Activated CD8-positive, alpha-beta memory T cell treated with anti-CD3 and anti-CD28 coated beads for 1 hour (primary cell): ENCODE measurements at places on chromosomes 3 and 15.

- DNase-seq, result no peak
Observed at GRCh38 chr3:23574822-23575315, 230.9 kb upstream of the UBE2E1 start.

DNA sequence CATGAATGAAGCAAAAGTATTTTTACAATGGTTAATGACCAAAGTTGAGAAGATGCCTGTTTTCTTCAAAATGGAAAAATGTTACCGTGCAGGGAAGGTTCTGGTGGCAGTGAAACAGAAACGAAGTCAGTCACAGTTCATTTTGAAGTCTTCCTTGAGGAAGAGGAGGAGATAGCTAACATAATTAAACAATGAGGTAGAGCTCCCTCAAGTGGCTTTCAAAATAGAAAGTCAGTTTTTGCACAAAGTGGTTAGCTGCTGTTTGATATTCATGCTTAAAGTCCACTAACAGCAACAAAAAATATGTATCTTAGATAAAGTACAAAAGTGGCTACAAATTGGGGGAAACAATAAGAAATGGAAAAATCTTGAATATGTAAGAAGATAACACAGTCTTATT is 87.3 kb downstream of the TFG start:
- DNase-seq, result no peak

GRCh38 chr3:40980467-40980866 is 218.8 kb upstream of the CTNNB1 start:
- no peak for DNase-seq

DNA sequence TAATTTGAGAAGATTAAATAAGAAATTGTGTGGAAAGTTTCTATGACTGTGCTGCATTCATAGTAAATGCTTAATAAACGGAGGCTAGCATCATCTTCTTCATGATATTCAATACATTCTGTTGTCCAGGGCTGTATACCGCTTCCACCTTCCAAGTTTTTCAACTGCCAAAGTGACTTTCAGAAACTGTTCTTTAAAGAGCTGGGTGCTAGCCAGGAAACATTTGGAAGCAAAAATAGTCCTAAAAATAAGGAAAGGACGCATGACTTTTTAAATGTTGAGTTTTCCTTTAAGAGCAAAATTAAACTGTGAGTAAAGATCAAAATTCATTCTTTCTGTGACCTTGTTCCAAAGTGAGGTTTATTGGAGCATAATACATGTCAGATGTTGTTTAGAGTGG is 9.4 kb upstream of the ERC2 start:
- no peak for DNase-seq

GRCh38 chr15:87877114-87877810 is 379.3 kb downstream of the NTRK3 start:
- no peak for DNase-seq

DNA sequence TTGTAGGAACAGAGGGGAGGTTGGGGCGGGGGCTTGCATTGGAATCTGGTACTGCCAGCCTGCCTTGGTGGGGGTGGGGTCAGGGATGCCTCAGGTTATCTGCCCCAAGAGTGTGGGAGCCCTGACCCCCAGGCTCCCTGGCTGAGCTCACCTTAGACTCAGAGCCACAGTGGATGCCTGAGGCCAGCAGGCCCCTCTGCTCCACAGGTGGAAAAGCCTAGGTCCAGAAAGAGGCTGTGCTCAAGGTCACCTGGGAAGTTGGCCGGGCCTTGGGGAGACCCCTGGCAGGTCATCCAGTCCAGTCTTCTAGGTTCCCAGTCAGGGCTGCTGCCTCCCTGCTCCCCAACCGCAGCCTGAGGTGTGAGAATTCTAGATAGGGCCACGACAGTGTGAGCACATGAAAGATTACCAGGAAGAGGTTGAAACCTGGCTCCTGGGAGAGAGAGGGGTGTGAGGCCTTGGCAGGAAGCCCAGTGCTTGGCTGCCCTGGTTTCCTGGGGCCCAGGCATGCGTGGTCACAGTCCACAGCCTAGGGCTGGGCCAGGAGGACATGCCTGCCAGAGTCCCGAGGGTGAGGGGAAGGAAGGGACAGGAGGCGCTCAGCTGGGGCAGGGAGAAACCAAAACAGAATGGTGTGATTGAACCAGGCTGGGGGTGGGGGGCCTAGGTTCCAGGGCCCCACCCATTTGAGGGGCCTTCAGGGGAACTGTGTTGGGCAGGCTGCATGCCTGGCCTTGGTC is 4.9 kb downstream of the HDAC11 start:
- no peak for DNase-seq

GRCh38 chr3:152060701-152061100 is 187.3 kb downstream of the SUCNR1 start:
- DNase-seq, result no peak

DNA sequence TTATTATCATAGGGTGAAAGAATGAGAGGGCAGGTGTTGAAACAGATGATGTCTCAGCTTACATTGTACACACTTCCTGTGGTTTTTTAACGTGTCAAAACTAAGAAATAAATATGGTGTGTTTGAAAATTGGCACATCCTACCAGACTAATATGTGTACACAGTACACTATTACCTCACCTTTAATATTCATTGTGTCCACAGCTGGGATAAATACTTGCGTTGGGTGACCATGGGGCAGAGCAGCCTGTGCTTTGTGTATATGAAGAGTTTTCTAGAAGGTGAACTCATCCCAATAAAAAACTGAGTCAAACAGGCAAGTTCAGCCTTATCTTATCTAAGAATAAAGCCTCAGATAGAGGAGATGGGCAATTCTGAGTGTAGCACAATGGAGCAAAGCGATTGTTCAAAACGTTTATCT is 17.3 kb downstream of the SUCNR1 start:
- no peak for DNase-seq

DNA sequence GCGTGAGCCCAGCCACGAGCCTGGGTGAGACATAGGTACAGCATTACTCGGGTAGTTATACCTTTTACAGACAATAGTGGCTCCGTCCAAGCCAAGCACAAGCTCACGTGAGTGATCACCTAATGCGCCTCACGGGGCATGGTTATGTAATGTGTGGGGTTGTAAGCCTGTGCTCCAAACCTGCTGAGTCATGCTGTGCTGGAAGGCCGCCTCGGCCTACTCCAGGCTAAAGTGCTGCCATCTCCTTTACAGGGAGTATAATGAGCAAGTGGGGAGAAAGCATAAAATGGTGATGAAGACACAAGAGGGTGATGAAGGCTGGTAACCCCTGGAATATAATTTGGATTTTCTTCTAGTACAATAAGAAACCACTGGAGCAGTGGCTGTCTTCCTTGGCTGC is 175.8 kb upstream of the STT3B start:
- no peak for DNase-seq

GRCh38 chr3:65004795-65005295 is 317.0 kb upstream of the ADAMTS9 start:
- no peak for DNase-seq

DNA sequence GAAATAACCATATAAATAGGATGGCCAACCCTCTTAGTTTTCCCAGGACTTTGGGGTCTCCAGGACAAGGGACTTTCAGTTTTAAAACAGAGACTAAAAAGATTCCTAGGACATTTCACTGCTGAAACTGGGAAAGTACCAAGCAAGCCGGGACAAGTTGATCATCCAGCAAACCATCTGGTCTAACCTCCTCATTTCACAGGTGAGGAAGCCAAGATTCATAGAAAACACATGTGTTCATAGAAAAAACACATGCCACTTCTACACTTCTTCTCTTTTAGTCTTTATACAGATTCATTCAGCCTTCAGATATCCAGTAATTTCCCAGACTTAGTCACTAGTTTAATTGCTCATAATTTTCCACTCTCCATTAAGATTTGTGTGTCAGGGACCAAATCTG is 165.6 kb upstream of the CCDC54 start:
- DNase-seq, result no peak

DNA sequence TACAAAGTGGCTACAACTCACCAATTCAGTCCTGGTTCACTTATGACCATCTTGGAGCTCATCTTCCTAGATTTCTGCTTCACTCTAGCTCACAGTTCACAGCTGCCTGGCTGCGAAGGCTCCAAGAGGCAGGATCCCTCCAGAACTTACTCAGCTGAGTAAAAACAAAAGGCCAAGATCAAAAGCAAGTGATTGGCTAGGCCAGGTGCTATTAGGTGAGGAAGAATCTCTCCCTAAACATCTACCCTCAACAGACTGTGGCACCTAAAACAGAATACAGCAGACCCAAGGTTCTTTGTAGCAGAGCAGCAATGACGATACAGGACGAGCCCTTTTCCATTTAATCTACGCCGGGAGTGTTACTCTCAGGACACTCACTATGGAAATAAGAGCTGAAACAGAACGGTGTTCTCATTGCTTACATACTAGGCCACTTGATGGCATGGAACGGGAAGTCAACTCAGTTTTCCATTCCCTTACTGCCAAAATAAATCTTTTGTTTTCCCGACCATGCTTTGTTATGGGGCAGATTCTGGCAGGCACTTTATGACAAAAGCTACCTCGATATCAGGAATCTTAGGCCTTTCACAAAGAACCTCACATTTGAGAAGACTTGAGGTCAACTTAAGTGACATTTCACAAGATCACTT is 901 bp downstream of the ICE2 start:
- no peak for DNase-seq

DNA sequence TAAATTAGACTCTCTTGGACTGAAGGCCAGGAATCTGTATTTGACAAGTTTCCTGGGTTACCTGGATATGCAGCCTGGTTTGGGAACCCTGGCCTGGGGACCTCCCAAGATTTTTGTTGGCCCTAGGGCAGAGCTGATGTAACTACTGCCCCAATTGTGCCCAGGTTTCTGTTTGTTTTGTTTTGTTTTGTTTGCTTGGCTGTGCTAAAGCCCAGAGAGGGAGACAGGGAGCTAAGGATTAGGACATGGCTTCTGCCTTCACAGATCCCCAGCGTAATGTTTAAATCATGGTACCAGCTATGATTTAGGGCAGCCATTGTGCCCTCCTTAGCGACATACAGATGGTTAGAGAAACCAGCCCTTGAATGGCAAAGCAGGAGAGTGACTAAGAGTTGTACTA is 47.6 kb downstream of the ABHD5 start:
- DNase-seq, result no peak

- no peak for DNase-seq
Observed at GRCh38 chr15:95458721-95459120, 871.8 kb upstream of the NR2F2 start.

DNA sequence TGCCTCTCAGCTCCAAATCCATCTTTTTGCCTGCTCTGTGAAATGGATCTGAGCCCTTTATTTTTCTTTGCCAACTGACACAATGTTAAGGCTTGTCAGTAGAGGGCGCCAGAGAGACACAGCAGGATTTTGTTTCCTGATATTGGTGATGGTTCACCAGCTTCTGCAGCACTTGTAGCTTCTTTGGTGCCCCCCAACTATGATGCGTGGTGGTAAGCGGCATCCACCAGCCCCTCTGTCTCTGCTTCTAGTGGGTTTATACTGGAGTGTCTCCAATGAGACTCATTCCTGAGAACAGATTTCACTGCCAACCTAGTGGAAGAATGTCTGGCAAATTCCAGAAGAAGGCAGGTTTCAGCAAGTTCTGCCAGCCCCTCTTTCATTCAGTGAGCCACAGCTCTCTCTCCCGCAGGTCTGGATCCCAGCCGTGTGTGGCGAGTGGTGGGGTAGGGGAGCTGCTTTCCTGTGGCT is 471.9 kb upstream of the FRG2C start:
- peak; percentile 5 for DNase-seq

GRCh38 chr3:134282659-134283047 is 32.0 kb upstream of the RYK start:
- DNase-seq, result no peak

DNA sequence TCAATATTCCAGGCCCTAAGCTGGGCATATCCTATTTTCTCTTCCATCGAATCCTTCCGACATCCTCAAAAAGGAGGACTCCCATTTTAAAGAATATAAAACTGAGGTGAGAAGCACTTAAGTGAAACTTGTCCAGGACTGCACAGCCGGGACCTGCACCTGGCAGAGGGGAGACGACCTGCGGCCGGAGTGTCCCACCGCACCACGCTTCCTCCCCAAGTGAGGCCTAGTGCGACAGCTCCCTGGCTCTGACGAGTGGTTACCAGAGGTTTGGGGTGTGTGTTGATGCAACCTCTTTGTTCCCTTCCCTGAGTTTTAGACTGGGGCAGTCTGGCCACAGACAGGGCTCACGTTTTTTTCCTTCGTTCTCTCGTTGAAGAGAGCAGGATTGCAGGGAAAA is 24.9 kb upstream of the ATP2B2 start:
- DNase-seq, result no peak

DNA sequence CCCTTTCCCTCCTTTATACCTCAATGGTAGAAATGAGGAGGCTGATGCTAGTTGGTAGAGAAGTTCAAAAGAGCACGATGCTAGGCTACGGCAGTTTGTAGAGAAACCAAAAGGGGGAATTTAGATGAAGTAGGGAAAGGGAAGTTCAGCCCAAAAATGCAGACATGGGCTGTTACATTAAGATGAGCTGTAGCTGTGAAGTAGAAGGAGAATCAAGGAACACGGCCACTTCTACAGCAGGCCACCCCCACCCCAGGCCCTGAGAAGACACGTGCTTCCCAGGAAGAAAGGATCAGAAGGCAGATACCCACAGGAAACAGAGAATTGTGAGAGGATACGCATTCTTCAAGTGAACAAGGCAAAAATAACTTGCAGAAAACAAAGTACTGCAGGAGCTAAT is 2.1 kb upstream of the PARP14 start:
- no peak for DNase-seq

DNA sequence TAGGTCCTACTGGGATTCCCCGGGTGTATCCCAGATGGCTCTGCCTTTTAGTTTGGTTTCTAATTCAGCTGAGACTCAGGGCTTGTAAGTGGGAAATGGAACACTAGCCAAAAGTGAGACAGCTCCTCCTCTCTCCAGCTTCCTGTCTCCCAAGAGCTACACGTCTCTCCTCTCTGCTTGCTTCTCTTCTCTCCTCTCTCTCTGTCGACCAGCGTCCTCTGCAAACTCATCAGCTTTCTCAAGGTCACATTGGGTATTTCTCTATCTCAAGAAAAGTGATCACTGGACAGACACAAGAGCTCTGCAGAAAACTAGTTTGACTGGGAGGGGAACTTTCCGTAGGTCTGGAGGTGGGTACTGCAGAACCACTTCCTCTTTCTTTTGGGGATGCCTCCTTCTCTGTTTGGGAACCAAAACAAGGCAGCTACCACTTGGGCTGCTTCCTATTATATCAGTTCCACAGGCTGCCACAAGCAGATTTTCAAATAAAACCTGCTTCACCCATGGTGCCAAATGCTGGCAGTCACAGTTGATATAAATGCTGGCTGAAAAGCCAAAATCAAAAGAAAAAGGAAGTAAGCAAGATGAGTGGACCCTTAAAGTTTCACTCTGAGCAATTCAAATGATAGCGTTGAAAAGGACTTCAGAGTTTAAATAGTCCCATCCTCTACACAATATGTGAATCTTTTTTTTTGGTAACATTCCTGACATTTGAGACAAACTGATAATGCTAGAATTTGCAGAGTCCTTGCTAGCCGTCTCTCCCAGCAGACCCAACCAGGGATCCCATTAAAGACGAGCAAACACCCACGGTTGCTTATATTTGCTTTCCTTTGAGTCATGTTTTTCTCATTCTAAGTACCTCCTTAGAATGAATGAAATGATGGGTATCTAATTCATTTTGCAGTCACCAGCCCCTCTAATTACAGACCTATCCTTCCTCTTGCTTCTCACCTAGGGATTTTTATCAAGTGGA is 7.2 kb upstream of the DYNC1LI1 start:
- no peak for DNase-seq
